CMK (cell line): ENCODE measurements at places on chromosomes 2 and 18.

DNA sequence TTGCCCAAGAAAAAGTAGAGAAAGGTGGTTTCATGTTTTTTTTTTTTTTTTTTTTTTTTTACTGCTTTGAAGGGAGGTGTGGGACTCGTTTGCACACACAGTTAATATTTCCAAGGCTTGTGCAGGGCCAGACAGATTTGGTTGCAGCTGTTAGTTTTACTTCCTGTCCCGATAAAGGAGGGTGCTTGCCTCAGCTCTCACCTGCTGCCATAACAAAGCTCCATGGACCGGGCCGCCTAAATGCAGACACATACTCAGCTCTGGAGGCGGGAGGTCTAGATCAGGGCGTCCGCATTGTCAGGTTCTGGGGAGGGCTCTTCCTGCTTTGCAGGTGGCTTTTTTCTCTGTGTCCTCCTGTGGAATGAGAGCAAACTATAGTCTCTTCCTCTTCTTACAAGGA is 69.9 kb downstream of the ODC1 start:
- DNase-seq: no peak

GRCh38 chr2:139411236-139411635 is 631.0 kb upstream of the NXPH2 start:
- DNase-seq: no peak

DNA sequence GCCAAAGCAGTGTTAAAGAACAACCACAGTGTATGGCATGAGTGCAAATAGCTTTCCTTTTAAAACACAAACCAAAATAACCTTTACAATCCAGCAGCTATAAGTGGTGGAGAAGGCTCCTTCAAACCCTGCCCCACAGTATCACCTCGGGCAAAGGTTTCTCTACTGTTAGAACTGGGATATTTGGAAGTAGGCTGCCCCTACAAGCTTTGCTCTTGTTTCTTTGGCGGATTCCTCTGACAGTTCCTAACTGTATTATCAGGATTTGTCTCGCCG is 214.8 kb downstream of the ZNF521 start:
- DNase-seq: no peak

GRCh38 chr18:12255626-12256026 is 1.5 kb downstream of the CIDEA start:
- DNase-seq: no peak

GRCh38 chr2:164794432-164795231 is 47.0 kb downstream of the COBLL1 start:
- DNase-seq: no peak

DNA sequence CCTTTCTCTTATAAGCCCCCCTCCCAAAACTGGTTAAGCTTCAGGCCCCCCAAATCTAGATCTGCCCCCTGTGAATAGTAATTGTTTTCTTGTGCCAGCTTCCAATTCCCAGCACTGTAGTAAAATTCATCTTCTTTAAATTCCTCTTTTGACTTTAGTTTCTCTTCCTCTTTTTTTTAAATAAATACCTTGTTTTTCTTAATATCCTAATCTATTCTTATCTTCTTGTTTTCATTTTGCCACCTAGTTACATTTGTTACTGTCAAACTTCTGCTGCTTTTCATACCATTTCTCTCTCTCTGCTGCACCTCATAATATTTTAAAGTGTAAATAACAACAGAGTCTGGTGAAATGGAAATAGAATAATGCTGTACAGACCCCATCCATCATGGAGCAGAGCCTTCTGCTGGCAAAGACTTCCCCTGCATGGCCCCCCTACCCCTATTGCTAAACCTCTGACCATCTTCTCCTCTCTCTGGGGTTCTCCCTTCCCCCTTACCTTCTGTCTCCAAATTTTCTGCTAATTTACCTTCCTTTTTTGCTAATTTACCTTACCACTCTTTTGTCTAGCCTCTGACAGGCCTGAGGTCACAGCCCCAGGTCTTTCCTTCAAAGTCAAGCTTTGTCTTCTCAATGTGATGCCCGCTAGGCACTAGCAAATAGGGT is 94.9 kb upstream of the PAPOLG start:
- DNase-seq: no peak

DNA sequence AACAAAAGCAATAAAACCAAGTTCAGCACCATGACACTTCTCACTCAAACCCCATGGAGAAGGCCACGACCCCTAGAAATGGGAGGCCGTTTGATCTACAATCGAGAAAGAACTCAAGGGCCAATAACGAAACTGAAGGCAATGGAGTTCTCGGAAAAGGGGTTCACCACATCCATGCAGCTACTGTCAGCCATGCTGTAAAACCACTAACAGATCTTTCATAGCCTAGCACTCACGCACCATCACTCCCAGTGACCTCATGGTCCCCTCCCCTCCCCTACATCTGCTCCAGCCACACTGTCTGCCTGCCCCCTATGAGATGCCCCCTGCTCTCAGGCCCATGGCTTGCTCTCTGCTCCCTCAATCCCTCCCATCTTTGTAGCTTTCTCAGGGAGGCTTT is 135.3 kb downstream of the TMEM163 start:
- DNase-seq: no peak
